ENCODE measurements at places on chromosomes 4 and X. TPM values are rescaled to one million over a fixed set of nuclear protein-coding genes. Genes with fewer than 3 reads are reported as not detected.

DNA sequence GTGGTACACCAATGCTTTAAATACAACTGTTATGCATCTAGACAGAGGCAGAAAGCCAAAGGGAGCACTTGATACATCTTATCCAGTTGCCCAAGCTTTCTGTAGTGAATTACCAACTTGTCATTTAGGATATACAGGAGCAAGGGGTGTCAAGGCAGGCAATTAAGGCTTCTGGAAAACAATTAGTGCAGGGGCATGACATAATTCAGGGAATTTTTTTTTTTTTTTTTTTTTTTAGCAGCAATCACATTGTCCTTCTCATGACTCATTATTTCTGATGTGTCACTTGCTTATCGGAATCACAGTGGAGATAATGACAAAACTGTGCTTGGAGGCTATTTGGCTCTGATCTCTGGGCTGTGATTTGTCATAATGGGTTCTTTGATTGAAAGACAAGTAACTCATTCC, 259.5 kb downstream of the ARHGAP24 start:
- DNase-seq: peak; percentile 43

DNA sequence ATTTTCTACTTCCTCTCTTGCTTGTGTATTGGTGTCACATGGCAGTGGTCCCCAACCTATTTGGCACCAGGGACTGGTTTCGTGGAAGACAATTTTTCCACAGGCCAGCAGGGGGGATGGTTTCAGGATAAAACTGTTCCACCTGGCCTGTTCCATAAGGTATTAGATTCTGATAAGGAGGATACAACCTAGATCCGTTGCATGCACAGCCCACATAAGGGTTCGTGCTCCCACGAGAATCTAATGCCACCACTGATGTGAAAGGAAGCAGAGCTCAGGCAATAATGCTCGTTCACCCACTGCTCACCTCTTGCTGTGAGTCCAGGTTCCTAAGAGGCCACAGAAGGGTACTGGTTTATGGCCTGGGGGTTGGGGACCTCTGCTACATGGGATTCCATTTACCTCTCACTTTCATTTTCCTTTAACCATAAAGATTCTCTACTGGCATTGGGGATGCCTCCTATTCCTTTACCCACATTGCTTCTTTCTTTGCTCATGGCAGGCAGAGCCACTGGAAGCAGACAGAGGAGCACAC, 38.1 kb downstream of the SEC31A start:
- DNase-seq: no peak

DNA sequence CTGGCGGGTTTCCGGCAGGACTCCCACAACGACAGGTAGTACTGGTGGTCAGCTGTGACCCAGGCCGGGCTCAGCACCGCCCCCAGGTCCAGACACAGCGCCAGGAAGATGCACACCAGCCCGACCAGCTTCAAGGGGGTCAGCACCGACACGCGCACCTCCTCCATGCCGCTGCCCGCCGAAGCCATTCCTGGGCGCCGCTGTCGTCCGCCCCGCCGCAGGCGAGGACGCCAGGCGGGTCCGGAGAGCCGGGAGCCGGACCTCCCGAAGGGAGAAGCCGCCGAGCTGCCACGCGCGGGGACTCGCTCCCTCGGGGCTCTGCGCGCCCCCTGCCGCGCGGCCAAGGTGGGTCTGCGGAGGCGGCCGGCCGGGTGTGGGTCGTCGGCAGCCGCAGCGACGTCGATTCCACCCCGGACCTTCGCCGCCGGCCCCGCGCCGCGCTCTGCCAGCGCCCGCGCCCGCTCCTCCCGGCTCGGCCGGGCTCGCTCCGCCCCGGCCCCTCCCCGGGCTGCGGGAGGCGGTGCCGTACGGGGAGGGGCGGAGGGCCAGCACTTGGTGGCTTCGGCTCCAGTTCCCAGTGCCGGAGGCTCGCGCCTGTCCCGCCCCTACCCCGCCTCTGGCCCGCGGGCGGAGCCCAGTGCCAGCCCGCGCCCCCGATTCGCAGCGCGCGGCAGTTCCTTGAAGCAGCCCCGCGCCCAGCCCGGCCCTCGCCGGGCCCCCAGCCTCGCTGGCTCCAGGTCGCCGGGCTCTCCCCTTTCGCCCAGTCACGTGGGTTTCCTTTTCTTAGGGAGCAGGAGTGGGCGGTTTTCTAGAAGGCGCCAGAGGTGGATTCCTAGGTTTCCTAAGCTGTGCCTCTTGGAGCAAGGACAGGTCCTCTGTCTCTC, at the start of gene TMEM47:
TSS of gene TMEM47 (minus strand) at position 444 of the 884 bp plus-strand sequence. CDS start at position 188, 256 bp downstream.
- DNase-seq: peak; percentile 77

- DNase-seq: peak; percentile 13
Measured at GRCh38 chrX:115531818-115532403, 29.1 kb upstream of the PLS3 start.

DNA sequence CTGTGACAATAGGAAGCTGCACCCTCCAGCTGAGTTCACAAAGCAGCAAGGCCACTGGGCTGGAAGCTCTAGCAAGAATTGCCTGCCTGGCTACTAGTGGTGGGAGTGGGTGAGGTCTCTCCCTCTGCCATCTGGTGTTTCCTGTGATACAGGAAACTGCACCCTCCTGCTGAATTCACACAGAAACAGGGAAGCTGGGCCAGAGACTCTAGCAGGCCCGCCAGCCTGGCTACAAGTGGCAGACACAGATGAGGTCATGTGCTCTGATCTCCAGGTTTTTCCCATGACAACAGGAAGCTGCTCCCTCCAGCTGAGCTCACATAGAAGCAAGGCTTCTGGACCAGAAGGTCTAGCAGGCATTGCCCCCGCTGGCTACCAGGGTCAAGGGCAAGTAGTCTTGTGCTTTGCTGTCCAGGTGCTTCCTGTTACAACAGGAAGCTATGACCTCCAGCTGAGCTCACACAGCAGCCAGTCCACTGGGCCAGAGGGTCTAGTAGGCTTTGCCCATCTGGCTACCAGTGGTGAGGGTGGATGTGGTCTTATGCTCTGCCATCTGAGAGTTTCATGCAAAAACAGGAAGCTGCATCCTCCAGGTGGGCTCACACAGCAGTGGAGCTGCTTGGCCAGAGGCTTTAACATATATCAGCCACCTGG, 41.5 kb upstream of the ZXDA start:
- no peak for DNase-seq

GRCh38 chrX:154827194-154828015, 7.1 kb downstream of the SMIM9 start:
- DNase-seq: no peak

- no peak for DNase-seq
Measured at GRCh38 chr4:110769578-110769977, 146.7 kb upstream of the PITX2 start.

DNA sequence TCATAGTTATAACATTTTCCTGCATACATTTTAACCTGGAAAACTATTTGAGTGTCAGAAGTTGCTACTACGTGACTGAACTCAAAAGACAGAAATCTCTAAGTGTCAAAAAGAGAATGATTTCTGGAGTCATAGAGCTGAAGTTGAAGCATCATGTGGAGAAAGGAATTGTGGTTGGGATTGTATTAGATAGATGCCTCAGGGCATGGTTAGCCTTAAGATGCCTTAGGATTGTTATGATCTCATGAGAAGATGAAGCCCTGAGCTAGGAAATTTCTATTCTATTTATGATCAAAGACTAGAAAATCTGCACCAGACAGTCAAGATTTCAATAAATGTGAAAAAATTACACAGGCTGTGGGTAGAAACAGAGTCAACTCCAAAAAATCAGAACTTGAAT, 20.2 kb downstream of the EPGN start:
- DNase-seq: no peak

DNA sequence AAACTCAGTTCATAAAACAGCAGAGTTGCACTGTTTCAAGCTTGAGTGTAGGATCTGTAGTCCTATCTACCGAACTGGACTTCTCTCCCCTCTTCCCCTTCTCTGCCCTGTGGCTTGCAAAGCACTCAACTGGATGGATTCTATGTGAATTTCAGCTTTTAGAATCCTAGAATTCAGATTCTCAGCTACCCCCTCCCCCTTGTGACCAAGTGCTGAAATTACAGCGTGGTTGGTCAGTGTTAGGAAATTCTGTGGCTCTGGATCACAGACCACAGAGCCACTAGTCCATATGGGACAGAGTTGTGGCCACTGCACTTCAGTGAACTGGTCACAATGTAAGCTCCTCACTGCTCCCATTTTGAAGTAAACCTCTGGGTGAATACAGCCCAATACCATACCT, 64.6 kb upstream of the TRPC5 start:
- no peak for DNase-seq

DNA sequence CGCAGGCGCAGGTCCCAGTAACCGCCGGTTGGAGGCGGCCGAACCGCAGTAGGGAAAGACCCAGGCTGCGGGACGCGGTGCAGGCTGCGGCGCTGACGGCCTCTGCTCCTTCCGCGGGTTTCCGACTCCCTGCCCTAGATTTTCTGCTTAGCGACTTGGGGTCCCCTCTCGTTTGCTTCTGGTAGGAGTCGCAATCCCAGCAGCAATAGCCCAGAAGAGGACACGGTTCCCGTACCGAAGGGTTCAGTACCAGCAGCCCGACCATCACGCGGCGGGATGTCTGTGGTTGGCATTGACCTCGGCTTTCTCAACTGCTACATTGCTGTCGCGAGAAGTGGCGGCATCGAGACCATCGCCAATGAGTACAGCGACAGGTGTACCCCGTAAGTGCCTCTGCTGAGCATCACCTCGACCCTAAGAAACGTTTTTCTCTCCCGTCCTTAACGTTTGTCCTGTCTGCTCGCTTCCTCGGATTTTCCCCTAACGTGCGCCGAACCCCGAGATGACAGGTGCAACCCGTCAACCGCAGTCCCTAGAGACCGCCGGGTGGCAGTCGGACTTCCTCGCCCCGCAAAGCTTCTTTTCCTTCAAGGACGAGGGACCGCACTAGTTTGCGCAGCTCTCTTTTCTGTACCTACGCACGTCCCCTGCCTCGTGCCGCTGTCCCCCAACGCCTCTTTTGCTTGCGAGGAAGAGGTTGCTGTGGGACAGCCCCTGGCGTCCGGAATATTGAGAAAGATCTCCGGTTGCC, at the start of gene HSPA4L:
TSS of gene HSPA4L (plus strand) at position 48 of the 751 bp plus-strand sequence. CDS start at position 277, 229 bp downstream.
- peak; percentile 82 for DNase-seq

- DNase-seq: no peak
Measured at GRCh38 chrX:95057341-95057740, 1383.3 kb downstream of the FAM133A start.

DNA sequence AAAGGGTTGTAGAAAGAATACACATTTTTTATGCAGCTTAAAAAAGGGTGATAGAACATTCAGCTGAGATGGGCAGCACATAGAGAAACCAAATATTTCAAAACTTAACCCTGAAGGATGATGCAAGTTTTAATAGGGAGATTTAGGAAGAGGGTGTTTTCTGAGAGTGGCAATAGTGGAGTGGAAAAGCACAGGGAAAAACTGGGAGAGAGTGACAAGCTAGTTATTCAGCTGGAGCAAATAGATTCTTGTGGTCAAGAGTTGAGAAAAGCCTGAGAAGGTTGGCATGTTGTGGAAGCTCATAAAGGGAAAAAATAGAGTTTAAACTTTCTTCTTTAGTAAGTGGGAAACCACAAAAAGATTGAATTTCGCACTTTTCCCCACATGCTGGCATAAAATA, 359.6 kb upstream of the PITX2 start:
- peak; percentile 80 for DNase-seq

GRCh38 chr4:152953514-152953913, 17.4 kb downstream of the FHDC1 start:
- no peak for DNase-seq

- peak; percentile 49 for DNase-seq
Measured at GRCh38 chrX:119477812-119478232, 9.6 kb downstream of the SLC25A5 start.

DNA sequence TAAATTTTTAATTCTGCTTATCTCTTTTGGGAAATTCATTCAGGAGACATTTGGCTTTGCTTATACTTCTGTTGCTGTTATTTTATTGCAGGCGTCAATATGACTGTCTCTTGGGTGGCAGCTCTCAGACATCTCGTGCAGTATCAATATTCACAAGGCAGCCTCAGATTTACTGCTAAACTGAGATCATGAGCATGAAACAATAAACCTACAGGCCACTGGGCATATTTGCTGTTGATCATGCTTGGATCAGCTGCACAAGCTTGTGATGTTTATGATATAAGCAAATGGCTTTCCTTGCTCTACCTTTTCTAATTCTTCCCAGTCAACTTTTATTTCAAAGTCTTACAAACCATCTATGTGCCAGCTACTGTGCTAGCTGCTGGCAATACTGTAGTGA, 39.2 kb downstream of the TSPAN5 start:
- DNase-seq: no peak

DNA sequence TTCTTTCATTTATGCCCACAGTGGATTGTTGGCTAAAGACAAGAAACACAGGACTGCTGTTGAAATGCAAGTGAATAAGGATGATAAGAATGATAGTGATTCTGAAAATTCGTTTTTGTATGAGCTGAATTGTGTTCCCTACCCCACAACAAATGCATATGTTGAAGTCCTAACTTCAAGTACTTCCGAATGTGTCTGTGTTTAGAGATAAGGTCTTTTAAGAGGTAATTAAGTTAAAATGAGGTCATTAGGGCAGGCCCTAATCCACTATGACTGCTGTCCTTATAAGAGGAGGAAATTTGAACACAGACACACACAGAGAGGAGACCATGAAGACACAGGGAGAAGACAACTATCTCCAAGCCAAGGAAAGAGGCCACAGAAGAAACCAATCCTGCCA, 126.6 kb upstream of the ACSL4 start:
- no peak for DNase-seq

- no peak for DNase-seq
Measured at GRCh38 chr4:115107411-115107810, 6.0 kb downstream of the NDST4 start.

DNA sequence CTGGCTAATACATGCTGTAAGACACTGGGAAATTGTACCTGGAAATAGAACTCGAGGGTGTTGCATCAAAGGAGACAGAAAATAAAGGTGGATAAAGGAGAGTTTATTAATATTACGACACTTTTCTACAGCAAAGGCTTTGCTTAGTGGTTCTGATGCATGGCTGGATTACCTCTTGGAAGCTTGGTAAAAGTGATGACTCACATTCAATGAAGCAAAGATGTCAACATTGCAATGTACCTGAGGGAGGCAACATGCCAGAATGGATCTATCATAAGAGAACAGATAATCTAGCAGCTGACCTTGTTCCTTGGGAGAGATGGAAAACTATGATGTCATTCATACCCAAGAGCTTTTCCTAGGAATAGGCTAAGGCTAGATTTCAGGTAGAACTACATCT, 735.1 kb upstream of the DIAPH2 start:
- DNase-seq: no peak

DNA sequence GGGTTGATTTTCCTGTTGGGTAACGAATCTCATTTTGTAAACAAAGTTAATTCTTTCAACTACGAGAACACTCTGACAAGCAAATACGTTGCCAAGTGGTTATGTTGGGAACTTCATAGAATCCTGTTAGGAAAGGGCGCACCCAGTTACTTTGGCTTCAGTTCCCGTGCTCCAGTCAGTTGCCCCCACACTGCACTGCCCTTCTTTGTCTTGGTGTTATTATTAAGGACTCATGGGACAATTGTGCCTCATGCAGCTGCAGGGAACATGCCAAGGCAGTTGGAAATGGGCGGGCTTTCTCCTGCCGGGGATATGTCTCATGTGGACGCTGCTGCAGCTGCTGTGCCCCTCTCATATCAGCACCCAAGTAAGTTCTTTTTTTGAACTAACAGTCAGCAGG, 28.9 kb downstream of the OFD1 start:
- DNase-seq: peak; percentile 84

GRCh38 chrX:37455381-37455780, 106.2 kb downstream of the PRRG1 start:
- DNase-seq: peak; percentile 3

PPEF2 gene
- not detected for total RNA-seq

CXCL3 gene
- total RNA-seq: 1.8 TPM

GAGE12E gene
- total RNA-seq: not detected

HS6ST2 gene
- not detected for total RNA-seq

SERPINA7 gene
- total RNA-seq: not detected

ZMAT1 gene
- total RNA-seq: 0.19 TPM

FOXR2 gene
- total RNA-seq: not detected

FSTL5 gene
- total RNA-seq: 0.19 TPM

RTL5 gene
- 1.1 TPM for total RNA-seq

All from myocyte (in vitro differentiated cells).